ENCODE measurements at places on chromosomes 6 and 20.

GRCh38 chr20:10022625-10023024 lies 12.2 kb upstream of the ANKEF1 start:
- no peak for DNase-seq

DNA sequence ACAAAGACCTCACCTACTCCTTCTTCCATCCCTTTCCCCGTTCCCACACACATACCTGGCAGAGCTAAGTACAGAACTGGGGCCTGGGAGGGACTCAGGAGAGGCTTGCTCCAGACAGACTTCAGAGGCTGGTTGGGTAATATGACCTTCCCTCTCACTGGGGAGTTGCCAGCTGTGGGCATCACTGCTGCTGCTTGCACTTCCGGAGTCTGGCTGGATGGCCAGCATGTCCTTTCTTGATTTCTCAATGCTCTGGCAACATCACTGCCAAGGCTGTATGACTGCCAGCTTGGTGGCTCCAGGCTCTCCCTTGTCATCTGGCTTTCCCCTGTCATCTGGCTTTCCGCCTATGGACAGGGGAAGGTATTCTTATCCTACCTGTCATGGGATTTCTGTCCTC lies 47.8 kb downstream of the CDH22 start:
- peak; percentile 21 for DNase-seq

DNA sequence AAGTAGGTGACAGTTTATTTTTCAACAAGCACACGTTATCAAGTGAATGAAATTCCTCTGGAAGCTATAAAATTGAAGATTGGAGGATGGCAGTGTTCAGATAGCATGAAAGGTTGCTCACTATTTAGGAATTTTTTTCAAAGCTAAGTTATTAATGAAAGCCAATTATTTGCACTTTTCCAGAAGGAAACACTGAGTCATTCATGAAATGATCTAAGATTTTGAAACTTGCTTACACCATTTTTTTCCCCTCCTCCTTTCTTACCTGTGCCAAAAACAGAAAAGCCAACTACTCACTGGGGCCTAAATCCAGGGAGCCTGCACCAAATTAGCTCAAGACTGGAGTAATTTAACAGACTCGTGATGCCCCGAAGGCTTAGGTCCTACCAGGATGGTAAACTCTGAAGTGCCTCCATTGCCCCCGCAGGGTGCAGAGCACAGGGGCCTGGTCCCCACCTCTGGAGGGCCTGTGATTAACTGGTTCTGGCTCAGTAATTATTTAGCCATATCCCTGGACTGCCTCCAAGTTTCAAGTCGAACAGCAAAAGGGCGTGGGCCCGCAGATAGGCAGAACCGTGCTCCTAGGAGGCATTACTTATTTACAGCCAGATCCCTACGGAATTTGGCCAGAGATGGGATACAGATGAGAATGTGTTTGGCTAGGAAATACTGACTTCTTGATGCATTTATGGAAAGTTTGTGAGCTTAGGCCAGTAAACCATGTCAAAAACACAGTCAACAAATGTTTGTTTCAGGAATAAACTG lies 28.0 kb upstream of the ZNF217 start:
- no peak for DNase-seq

GRCh38 chr6:148426317-148426977 lies 83.8 kb downstream of the SASH1 start:
- peak; percentile 44 for DNase-seq

DNA sequence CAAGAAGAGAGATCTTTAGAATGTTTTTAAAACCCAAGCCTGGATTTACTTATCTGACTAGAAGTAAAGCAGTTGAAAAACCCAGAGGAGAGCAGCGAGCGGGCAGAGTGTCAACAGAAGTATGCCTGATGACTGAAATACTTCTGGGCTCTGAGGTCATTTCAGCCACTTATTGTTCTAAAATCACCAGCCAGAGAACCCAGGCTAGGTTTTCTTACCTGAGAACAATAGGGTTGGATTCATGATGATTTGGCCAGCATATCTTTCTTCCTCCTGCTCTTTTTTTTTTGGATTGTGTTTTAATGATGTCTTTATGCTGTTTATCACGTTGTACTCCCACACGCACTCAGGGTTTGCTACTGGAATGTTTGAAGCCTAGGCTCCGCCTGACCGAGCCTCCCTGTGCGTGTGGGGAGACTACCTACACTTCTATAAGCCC lies 63.0 kb upstream of the KIF25 start:
- no peak for DNase-seq

DNA sequence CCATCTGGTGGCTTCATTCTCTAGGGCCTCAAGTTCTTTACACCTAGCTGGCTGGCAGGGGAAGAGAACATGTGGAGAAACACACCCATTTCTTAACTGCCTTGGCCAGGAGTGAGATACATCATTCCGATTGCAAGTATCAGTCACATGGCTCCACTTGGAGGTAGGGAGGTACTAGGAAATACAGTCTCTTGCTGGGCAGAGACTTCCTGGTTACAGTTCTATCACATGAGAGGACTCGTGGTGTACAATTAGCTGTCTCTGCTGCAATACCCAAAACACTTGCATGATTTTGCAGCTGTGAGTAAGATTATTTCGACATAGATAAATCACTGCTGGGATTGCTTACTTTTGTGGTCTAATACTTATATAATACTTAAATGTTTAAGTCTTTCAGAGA lies 51.1 kb downstream of the GTF2H5 start:
- peak; percentile 94 for DNase-seq

GRCh38 chr6:64591676-64592036 lies 956.1 kb downstream of the PHF3 start:
- no peak for DNase-seq

DNA sequence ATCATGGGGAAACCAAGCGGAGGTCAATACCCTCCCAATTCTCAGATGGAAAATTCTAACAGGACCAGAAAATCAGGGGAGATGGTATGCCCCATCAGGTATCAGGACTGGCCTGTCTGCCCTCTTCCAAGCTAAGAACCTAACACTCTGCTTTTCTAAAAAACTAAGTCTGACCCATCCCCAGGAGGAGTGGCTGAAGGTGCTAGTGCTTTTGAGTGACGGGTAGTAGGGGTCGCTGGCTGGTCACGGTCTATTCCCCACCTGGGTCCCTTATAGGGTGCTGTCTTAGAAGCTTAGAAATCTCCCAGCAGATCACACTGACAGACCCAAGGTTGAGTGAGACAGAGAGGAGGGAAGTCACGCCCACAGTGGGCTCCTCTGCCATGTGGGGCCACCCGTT lies 9.6 kb downstream of the ABHD16A start:
- no peak for DNase-seq

- no peak for DNase-seq
Observed at GRCh38 chr6:37391120-37391519, 37.3 kb downstream of the RNF8 start.

- DNase-seq: peak; percentile 2
Observed at GRCh38 chr6:147071776-147072175, 132.4 kb upstream of the STXBP5 start.

DNA sequence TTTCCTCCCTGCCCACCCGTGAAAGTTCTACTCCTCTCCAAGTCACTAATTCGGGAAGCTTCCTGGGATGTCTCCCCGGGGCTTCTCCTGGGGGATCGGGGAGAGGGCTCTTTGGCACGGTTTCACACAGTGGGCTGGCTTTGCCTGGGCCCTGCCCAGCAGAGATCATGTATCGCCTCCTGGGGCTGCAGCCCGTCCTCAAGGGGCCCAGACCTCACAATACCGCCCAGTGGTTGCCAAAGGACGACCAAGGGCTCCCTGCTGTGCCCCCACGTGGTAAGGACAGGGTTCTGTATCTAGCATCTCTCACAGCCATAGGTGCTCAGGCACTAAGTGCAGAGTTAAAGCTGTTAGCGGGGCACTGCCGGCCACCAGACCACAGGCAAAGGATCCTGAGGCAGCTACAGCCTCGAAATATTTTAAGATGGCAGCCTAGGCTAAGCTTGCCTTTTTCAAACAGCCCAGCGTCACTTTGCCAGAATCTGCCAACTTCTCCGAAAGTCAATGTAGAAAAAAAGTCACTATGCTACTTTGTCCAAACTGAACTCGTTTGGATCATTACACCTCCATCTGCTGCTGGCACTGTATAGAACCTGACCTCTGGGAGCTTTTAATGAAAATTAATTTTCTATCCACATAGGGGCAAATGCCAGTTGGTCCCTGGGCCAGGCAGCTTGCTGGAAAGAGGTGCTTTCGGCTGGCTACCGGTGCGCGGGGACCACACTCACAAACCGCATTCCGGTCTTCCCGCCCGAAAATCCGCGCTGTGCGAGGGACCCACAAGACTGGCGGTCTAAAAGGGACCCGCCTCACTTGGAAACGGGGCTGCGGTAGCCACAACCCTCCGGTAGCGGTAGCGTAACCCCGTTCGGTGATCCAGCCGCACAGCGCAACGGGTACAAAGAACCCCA lies 1.3 kb upstream of the NNAT start:
- no peak for DNase-seq

DNA sequence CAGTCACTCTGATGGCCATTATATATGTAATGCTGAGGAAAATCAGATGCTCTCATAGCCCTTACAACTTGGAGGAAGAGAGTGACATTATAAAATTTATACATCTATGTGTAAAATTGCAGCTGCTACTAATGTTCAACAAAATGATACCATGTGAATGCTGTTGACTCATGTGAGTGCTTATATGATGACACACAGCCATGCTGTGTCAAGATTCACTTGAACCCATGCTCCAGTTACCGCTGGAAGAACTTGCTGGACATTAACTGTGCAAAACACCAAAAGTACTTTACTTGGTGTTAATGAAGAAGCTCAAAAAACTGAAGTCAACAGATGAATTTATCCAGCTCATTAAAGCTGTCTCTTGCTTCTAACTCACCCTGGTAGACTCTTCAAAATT lies 318.9 kb upstream of the PLCB4 start:
- DNase-seq: no peak

GRCh38 chr6:129680633-129681032 lies 29.3 kb downstream of the ARHGAP18 start:
- no peak for DNase-seq

- peak; percentile 76 for DNase-seq
Observed at GRCh38 chr20:17916433-17916891, 52.1 kb downstream of the SNX5 start.

- DNase-seq: peak; percentile 17
Observed at GRCh38 chr6:130775411-130776012, 51.7 kb upstream of the SMLR1 start.

- DNase-seq: no peak
Observed at GRCh38 chr6:153003366-153003690, 819 bp upstream of the MTRF1L start.

DNA sequence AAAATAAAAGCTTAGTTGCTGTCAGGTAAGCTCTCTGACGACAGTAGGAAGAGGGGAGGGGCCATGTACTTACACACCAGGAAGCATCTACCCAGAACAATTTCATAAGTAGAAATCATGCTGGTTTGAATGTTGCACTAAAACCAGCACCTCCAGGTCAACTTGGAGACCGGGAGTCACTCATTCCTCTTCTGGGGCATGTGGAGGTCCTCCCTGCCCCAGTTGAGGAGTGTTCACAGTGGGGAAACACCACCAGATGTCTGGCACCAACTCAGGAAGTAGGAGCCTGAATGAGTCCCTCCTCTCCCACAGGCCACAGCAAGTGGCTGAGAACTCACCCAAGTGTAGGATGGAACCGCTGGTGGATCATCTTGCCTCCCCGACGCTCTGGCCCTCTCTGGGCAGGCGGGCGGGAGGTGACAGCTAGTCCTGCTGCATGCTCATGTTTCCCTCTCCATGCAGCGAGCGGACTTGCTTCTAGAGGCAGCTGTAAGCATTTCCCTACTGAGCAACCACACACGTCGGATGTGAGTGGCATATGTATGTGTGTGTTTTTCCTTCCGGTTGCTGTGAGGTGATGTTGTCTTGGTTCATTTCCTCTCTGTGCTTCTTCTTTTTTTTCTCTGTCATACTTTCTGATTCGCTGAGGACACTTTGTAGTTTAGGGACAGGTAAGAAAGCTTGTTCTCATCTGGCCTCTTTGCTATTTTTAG lies 149.5 kb upstream of the NEDD9 start:
- DNase-seq: peak; percentile 70

GRCh38 chr6:32329141-32329540 lies 42.6 kb downstream of the TSBP1 start:
- DNase-seq: no peak

GRCh38 chr20:17304774-17305173 lies 77.9 kb downstream of the PCSK2 start:
- DNase-seq: no peak

- DNase-seq: no peak
Observed at GRCh38 chr6:142045380-142046278, 87.1 kb upstream of the GJE1 start.

DNA sequence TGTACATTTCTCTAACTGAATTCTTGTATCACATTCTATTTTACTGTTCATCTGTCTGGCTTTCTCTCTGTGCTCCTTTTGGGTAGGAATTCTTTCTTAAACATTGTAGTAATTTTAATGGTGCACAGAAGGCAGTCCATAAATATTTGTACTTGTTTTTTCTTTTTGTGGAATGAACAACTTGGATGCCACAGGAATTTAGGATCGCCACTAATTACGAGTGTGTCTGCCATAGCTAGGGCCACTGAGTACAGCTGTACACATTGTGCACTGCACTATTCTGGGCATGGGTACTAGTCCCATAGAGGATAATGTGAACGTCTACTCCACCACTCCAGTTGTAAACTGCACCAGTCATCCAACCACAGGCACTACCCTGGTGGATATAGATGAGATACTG lies 39.3 kb upstream of the TMEM200A start:
- no peak for DNase-seq

DNA sequence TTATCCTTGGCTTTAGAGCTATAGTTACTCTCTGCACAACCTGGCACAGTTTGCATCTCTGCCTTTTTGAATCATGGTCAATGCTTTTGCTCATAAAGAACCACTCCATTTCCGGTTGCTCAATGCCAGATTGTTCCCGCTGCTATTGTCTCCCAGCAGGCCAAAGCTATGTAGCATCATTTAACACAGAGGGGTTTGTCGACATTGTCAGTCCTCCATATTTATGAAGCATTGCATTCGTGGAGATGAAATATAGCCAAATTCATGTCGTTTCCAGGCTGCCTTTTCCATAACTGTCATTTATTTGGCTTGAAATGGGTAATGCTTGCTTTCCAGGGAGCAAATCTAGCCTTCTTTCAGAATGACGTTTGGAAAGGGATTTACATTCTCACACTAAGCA lies 598.8 kb downstream of the EPHA7 start:
- no peak for DNase-seq

- DNase-seq: no peak
Observed at GRCh38 chr6:4564801-4565271, 211.4 kb upstream of the CDYL start.

- peak; percentile 72 for DNase-seq
Observed at GRCh38 chr6:88983532-88983931, 20.1 kb upstream of the RNGTT start.

DNA sequence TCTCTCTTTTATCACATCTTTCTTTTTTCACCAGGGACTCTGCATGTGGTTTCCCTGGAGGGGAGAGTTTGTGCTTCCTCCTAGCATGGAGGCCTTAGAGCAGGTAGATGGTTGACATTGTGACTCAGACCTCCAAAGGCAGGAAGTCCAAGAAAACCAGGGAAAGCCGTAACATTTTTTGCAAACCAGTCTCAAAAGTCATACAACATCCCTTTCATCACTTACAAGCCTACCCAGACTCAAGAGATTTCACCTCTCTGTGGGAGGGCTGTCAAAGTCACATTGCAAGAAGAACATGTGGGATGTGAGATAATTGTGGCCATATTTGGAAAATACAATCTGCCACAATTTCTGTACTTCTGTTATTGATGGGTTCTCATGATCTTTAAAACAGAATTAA lies 46.2 kb downstream of the SNRNP48 start:
- DNase-seq: peak; percentile 13

Data from suppressor macrophage treated with lipopolysaccharide for 1 hour (primary cell).